ENCODE measurements at places on chromosomes 13 and 19. TPM values are rescaled to one million over a fixed set of nuclear protein-coding genes. Genes with fewer than 3 reads are reported as not detected.

Gene PGLYRP1
- total RNA-seq: not detected

Gene TTYH1
- total RNA-seq: 43.1 TPM

Gene HSPH1
- 141 TPM for total RNA-seq

Gene ZNF229
- total RNA-seq: 5.6 TPM

Gene CYP4F2
- total RNA-seq: not detected

Gene TSHZ3
- total RNA-seq: 3.2 TPM

Gene KLK4
- total RNA-seq: not detected

Gene FBXO17
- 25.5 TPM for total RNA-seq

Gene ABCA7
- 34.6 TPM for total RNA-seq

Gene TBXA2R
- 0.64 TPM for total RNA-seq

Gene C3
- total RNA-seq: 5.9 TPM

GRCh38 chr19:3494559-3494958, 5.9 kb downstream of the DOHH start:
- H3K4me1 ChIP-seq: no peaks in the 10 kb centered on the region
- no peak overlapping the region for H3K4me3 ChIP-seq
- H3K36me3 ChIP-seq: peaks cover 51% of the 10 kb centered on the region

- DNase-seq: no peak
- peaks cover 62% of the 10 kb centered on the region for H3K36me3 ChIP-seq
- no peak overlapping the region for H3K4me3 ChIP-seq
- no peak overlapping the region for H3K27ac ChIP-seq
- no peaks in the 10 kb centered on the region for H3K27me3 ChIP-seq
- no peaks in the 10 kb centered on the region for H3K4me1 ChIP-seq
These were observed 7.6 kb upstream of the CD79A start for GRCh38 chr19:41869374-41869955.

DNA sequence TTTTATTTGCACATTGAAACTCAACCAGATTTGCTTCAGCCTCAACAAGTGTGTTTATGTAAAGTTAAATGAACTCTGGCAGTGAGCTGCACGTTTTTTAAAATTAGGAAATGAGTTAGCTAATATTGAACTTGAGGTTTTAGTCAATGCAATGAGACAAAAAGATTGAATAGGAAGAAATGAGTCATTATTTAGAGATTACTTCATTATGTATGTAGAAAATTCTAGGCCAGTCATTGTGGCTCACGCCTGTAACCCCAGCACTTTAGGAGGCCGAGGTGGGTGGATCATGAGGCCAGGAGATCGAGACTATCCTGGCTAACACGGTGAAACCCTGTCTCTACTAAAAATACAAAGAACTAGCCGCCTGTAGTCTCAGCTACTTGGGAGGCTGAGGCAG, 22.8 kb upstream of the CD70 start:
- H3K36me3 ChIP-seq: no peaks in the 10 kb centered on the region
- DNase-seq: no peak
- H3K27me3 ChIP-seq: no peaks in the 10 kb centered on the region
- no peak overlapping the region for H3K27ac ChIP-seq

- no peaks in the 10 kb centered on the region for H3K36me3 ChIP-seq
- no peak for DNase-seq
- H3K4me1 ChIP-seq: no peaks in the 10 kb centered on the region
- H3K27me3 ChIP-seq: no peaks in the 10 kb centered on the region
- no peak overlapping the region for H3K27ac ChIP-seq
These were observed 26.6 kb upstream of the CALM3 start for GRCh38 chr19:46574533-46574932.

- H3K27ac ChIP-seq: no peak within 1 kb of the TSS
- H3K27me3 ChIP-seq: no peaks in the 10 kb centered on the region
- no peak for DNase-seq
- no peaks in the 10 kb centered on the region for H3K4me1 ChIP-seq
- H3K36me3 ChIP-seq: peaks cover 26% of the 10 kb centered on the region
These were observed at the start of gene SLC6A16 for GRCh38 chr19:49324801-49325576. Gene SLC6A16 (minus strand): TSS chr19:49325191. CDS start chr19:49311347, 13,844 bp downstream.

- no peak overlapping the region for H3K27ac ChIP-seq
- no peaks in the 10 kb centered on the region for H3K36me3 ChIP-seq
- peaks cover 2% of the 10 kb centered on the region for H3K4me1 ChIP-seq
- no peak for DNase-seq
- H3K27me3 ChIP-seq: no peaks in the 10 kb centered on the region
- H3K4me3 ChIP-seq: no peak overlapping the region
These were observed 113.7 kb downstream of the OLFM4 start for GRCh38 chr13:53142306-53142705.

- no peaks in the 10 kb centered on the region for H3K27me3 ChIP-seq
- DNase-seq: no peak
- no peaks in the 10 kb centered on the region for H3K4me1 ChIP-seq
- peaks cover 35% of the 10 kb centered on the region for H3K36me3 ChIP-seq
- no peak overlapping the region for H3K27ac ChIP-seq
These were observed 23.4 kb downstream of the DPRX start for GRCh38 chr19:53655042-53655665.

- no peak overlapping the region for H3K27ac ChIP-seq
- no peaks in the 10 kb centered on the region for H3K4me1 ChIP-seq
- no peak for DNase-seq
- no peak overlapping the region for H3K4me3 ChIP-seq
- no peaks in the 10 kb centered on the region for H3K27me3 ChIP-seq
These were observed 291.6 kb upstream of the MAB21L1 start for GRCh38 chr13:35768073-35768472.

DNA sequence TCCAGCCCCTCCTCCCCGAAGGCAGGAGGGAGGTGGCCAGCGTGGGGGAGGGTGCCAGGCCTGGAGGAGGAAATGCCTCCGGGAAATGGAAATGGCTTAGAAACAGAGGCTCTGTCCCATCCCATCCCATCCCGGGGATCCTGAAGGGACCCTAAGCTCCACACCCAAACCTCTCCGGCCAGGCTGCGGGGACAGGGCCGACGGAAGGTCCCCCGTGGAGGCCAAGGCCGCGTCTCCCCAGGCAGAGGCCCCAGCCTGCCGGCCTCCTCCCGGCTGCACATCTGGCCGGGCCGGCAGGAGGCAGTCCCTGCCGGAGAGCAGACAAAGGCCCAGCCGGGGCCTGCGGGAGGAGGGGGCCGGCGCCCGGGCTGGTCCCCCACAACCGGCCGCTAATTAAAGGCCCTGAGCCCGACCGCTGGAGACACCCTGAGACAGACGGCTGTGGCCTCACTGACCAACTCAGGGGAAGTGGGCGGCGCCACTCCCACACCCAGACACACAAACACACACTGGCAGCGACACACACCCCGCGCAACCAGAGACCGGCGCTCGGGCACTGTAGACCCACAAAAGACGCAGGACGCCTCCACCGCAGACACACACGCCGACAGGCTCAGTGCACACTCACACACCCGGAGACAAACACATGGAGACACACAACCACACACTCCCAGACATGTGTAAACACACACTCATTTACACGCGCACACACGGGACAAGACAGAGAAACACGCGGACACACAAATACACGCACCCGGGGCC, 1.1 kb downstream of the ADAMTS10 start:
- peak overlapping the region; percentile 93 for H3K4me3 ChIP-seq
- no peaks in the 10 kb centered on the region for H3K27me3 ChIP-seq
- peak; percentile 82 for DNase-seq
- H3K27ac ChIP-seq: peak overlapping the region; percentile 2
- H3K36me3 ChIP-seq: peaks cover 18% of the 10 kb centered on the region

DNA sequence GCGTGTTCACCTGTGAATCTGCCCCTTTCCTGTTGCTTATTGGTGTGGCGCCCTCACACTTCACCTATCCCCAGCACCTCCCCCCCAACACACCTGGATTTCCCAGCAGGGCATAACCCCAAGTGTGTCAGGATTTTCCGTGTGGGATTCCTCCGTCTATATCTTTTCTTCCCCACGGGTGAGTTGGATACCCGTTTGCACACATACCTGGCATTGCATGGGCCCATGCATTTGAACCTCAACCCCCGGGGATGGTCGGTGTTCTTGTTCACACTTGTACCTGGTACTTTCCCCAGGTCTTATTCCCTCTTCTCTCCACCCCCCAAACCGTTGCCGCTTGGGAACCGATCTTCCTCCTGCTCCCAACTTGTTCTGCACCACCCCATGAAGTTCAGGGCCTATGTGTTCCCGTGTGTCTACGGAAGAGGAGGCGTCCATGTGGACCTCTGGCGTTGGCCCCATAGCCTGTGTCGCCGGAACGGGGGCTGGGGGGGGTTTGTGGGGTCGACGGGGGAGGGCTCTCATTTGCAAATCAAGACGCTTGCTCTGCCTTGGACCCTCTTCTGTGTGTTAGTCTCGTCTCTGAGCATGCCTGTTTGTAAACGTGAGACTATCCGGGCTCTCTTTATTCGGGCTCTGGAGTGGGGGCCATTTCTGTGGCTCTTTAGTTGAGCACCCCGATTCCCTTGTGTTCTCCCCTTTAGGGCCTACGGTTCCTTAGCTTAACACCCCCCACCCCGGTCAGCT, 1.7 kb downstream of the PRR12 start:
- no peak overlapping the region for H3K27ac ChIP-seq
- H3K27me3 ChIP-seq: no peaks in the 10 kb centered on the region
- peak overlapping the region; percentile 94 for H3K4me3 ChIP-seq
- H3K4me1 ChIP-seq: no peaks in the 10 kb centered on the region

DNA sequence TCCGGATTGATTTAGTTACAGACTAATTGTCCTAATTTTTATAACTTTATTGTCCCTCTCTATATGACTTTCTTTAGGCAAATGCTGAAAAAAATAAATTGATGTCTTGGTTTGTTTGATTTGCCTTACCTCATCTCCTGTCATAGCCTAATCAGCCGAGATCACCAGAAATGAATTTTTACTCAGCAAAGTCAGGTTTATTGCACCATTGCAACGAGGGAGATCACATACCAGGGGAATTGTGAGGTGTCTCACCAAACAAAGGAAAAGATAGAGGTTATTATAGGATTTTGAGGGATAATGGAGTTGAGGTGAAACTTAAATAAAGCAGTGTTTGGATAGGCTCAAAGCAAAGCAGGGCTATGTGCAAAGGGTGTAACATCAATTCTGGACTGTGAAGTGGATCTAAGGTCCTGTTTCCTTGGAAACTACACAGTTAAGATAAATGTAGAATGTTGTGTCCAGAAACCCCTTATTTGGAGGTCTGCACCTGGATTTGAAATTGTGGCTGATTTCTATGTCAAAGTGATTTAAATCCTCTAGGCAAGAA, 372.6 kb downstream of the OXGR1 start:
- H3K4me1 ChIP-seq: no peaks in the 10 kb centered on the region
- no peak for DNase-seq
- H3K27me3 ChIP-seq: no peaks in the 10 kb centered on the region
- H3K27ac ChIP-seq: no peak overlapping the region

- no peak overlapping the region for H3K4me3 ChIP-seq
- DNase-seq: no peak
- H3K27ac ChIP-seq: no peak overlapping the region
- H3K27me3 ChIP-seq: no peaks in the 10 kb centered on the region
- H3K4me1 ChIP-seq: no peaks in the 10 kb centered on the region
These were observed 2613.9 kb upstream of the PCDH20 start for GRCh38 chr13:64029343-64030093.

DNA sequence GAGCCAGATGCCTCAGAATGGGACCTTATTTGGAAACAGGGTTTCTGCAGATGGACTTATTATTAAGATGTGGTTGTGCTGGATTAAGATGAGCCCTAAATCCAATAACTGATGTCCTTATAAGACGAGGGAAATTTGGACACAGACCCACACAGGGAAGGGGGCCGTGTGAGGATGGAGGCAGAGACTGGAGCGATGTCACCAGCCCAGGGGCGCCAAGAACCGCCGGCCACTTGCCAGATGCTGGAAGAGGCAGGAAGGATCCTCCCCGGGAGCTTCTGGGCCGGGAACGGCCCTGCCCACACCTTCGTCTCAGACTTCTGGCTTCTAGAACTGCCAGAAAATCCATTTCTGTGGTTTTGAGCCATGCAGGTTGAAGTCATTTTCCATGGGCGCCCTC, 26.6 kb downstream of the GNG7 start:
- no peaks in the 10 kb centered on the region for H3K27me3 ChIP-seq
- H3K27ac ChIP-seq: no peak overlapping the region
- peaks cover 4% of the 10 kb centered on the region for H3K4me1 ChIP-seq

DNA sequence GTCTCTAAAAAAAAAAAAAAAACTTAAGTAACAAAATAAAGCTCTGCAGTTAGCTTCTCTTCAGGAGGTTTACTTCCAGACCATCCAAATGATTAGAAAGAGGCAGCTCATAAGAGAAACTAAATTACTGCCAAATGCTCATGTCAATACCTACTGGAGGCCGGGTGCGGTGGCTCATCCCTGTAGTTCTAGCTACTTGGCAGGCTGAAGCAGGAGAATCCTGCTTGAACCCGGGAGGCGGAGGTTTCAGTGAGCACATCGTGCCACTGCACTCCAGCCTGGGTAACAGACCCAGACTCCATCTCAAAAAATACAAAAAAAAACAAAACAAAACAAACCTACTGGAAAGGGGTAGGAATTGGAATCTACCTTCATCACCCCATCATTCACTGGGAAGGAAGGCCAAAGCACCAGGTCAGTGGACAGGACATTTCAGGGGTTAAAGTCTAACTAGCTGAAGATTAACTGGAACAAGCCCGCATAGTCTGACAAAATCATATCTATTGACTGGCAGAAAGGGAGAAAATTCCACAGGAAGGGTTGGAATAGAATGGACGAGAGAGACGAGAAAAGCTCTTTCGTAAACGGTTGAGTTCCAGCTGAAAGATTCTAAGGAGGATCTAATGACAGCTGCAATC, 1.3 kb downstream of the ZFP14 start:
- no peak overlapping the region for H3K27ac ChIP-seq
- H3K4me1 ChIP-seq: no peaks in the 10 kb centered on the region

- H3K36me3 ChIP-seq: peaks cover 7% of the 10 kb centered on the region
- H3K27me3 ChIP-seq: no peaks in the 10 kb centered on the region
- H3K4me3 ChIP-seq: no peak overlapping the region
- peak; percentile 80 for DNase-seq
- no peak overlapping the region for H3K27ac ChIP-seq
These were observed 103.9 kb upstream of the DIAPH3 start for GRCh38 chr13:60267498-60268202.

DNA sequence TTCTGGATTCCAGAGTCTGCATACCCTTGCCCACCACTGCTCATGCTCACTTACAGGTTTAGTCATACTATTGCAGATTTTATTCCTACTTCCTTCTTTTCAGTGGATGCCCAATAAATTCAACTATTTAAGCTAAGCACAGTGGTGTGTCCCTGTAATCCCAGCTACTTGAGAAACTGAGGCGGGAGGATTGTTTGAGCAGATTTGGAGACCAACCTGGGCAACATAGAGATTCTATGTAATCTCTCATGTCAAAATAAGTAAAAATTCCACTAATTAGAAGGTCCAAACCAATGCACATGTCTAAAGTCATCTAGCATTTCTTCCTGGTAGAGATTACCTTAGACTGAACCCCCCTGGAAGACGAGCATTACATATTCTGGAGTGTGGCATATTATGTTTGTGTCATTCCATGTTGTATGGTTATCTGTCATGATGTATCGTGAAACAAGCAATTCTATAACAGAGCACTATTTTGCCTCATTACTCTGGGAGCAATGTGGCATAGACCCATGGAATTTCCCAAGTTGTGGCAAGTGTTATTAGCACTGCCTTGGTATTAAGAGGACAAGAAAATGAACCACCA, 8.3 kb downstream of the HMGB1 start:
- no peak for DNase-seq
- H3K4me3 ChIP-seq: no peak overlapping the region
- peaks cover 29% of the 10 kb centered on the region for H3K36me3 ChIP-seq
- no peaks in the 10 kb centered on the region for H3K27me3 ChIP-seq

All from H9 (cell line).